ENCODE measurements at places on chromosomes 7 and 10.

DNA sequence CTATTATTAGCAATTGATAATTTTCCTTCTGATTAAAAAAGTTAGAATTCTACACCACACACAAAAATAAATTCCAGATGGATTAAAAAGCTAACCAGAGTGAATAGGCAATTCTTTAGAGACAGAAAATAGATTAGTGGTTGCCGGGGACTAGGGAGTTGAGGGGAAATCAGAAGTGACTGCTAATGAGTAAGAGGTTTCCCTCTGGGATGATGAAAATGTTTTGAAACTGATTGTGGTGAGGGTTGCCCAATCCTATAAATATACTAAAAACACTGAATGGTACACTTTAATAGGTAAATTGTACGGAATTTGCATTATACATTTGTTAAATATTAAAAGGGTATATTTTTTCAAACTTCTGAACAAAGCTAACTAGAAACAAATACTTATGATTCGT is 214.9 kb downstream of the GPAM start:
- no peak for DNase-seq

GRCh38 chr7:35007768-35008167 is 29.5 kb downstream of the DPY19L1 start:
- no peak for DNase-seq

GRCh38 chr7:124413029-124413428 is 352.6 kb downstream of the GPR37 start:
- DNase-seq, result no peak

- no peak for DNase-seq
Observed at GRCh38 chr7:17882685-17883084, 57.6 kb downstream of the SNX13 start.

GRCh38 chr7:48664241-48664640 is 260.1 kb upstream of the CDC14C start:
- DNase-seq, result no peak

GRCh38 chr10:73471226-73471625 is 24.6 kb downstream of the PPP3CB start:
- no peak for DNase-seq

DNA sequence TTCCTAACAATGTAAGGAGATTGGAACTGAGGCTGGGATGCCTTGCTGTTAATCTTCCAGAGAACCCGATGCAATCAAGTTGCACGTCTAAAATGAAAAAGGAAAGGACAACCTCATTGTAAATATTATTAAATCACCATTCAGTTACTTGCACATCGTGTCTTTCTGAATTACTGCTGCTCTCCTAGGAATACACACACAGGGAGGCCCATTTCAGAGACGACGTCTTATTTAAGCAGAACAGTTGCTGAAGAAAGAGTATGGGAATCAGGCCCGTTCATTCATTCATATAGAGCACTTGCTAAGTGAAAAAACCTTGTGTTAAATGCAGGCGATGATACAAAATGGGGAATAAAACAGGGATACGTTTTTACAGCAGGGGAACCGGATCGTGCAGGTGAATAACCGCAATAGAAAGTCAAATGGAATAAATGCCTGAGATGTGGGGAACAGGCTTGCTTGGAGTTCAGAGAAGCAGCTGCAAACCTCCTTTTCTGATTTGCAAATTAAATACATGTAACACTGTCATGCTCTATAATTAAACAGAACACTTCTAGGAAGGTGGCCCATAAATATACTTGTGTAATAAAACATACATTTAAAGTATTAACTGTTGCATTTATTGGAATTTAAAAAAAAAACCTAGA is 409.9 kb downstream of the GALNT17 start:
- no peak for DNase-seq

- no peak for DNase-seq
Observed at GRCh38 chr7:44324204-44324480, 1.3 kb downstream of the CAMK2B start.

GRCh38 chr10:76632767-76633051 is 1004.9 kb downstream of the KCNMA1 start:
- no peak for DNase-seq

DNA sequence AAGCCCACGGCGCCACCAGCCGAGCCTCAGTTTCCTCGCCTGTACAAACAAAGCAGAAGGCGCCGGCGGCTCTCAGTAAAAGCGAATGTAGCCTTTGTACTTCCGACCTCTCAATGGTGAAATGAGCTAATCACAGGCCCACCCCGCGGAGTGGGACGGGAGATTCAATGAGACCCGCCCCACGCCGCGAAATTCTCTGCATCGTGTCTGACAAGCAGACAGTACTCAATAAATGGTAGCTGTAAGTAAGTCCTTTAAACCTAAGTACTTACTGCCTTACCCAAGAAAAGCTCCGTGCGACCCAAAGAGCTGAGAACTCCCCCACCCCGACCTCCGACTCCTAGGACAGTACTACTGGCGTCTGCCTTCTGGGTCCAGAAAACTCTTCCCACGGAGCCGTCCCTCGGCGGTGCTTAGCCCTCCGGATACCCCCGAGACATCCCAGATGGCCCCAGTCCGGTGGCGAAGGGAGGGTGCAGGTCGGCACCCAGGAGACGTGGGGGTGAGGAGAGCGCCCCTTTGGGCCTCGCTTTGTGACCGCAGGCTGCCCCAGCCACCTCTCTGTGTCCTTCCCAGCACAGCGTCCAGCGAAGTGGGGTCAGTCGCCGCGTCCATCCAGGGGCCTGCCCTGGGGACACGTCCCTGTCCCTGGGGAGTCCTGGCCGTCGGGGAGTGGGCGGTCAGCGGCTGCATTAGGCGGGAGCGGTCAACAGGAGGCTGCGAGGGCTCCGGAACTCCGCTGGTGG is 972 bp upstream of the CXCL12 start:
- no peak for DNase-seq

- no peak for DNase-seq
Observed at GRCh38 chr7:75663302-75663907, 75.3 kb downstream of the HIP1 start.

GRCh38 chr10:68047122-68047521 is 28.0 kb downstream of the HERC4 start:
- DNase-seq, result no peak

GRCh38 chr7:15524077-15524476 is 37.7 kb downstream of the AGMO start:
- DNase-seq, result no peak

DNA sequence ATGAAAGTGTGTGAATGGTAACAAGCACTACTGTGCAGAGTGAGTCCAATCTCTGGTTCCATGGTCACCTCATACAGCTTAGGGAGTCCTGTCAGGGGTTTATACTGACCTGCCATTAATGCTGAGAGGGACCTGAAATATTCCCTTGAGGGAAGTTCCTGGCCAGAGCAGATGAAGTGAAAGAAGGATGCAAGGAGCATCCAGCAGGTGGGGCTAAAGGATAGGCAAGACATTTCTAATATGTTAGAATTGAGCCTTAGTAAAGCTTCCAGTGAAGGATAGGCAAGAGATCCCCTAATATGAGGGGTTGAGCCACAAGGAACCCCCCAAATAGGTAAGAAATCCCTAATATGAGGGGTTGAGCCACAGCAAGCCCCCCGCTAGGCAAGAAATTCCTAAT is 25.5 kb upstream of the FAM221A start:
- no peak for DNase-seq

DNA sequence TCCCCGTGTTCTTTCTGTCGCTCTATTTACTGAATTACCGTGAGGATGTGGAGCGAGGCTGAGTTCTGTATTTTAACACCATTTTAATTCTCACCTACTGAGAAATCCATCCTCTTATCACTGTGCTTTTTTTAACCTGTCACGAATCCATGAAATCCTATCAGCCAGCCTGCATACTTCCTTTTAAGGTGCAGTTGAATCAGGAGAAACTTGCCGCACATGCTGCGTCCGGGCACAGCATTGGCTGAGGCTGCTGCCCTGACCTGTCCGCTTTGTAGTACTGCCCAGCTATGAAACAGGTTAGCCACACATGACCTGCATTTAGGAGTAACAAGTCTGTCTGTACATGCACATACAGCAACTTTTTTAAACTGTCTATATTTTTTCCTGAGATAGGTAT is 82.5 kb downstream of the EGFR start:
- no peak for DNase-seq

- no peak for DNase-seq
Observed at GRCh38 chr10:34018784-34019183, 684.3 kb upstream of the NRP1 start.

DNA sequence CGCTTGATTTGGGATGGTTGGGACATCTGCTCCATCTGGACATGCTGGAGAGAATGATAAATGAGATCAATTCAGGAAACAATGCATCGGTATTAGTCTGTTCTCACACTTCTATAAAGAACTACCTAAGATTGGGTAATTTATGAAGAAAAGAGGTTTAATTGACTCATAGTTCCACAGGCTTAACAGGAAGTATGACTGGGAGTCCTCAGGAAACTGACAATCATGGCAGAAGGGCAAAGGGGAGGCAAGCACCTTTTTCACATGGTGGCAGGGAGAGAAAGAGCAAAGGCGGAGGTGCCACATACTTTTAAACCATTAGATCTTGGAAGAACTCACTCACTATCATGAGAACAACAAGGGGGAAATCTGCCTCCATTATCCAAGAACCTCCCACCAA is 16.8 kb upstream of the TSPAN12 start:
- no peak for DNase-seq

GRCh38 chr7:79806161-79806734 is 328.4 kb upstream of the GNAI1 start:
- no peak for DNase-seq

Measured in CD4-positive, alpha-beta T cell treated with Interleukin-17A for 1 hour (primary cell).